Activated CD4-positive, CD25-positive, alpha-beta regulatory T cell (primary cell): ENCODE measurements at places on chromosomes 6 and 20.

GRCh38 chr6:82144852-82145340 lies 102.6 kb downstream of the IBTK start:
- no peak for DNase-seq

- peak; percentile 65 for DNase-seq
These were observed 36.4 kb downstream of the HFE start for GRCh38 chr6:26123675-26123946.

DNA sequence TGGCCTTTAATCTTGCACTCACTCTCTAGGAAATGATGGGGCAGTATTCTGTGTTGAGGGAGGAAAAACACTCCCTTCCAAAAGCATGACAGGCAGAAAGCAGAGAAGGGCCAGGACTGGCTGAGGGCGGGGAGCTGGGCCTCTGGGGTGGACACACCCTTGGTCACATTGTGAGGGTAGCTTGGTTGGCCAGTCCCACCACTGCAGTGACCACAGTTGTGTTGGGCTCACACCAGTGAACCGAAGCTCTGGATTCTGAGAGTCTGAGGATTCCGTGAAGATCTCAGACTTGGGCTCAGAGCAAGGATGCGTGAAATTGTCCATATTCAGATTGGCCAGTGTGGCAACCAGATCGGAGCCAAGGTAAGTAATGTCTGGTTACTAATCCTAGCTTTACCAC lies at the start of gene TUBB1:
Gene TUBB1 (plus strand): TSS at position 213 of the 400 bp plus-strand sequence. CDS start 94 bp downstream, at position 307.
- no peak for DNase-seq

GRCh38 chr6:114435985-114436384 lies 93.2 kb upstream of the HS3ST5 start:
- DNase-seq, result no peak

- DNase-seq, result no peak
These were observed 77.9 kb upstream of the CITED2 start for GRCh38 chr6:139452148-139452876.

GRCh38 chr6:6407071-6407741 lies 86.7 kb upstream of the F13A1 start:
- no peak for DNase-seq

- no peak for DNase-seq
These were observed 49.3 kb downstream of the RIN2 start for GRCh38 chr20:19807191-19807945.

DNA sequence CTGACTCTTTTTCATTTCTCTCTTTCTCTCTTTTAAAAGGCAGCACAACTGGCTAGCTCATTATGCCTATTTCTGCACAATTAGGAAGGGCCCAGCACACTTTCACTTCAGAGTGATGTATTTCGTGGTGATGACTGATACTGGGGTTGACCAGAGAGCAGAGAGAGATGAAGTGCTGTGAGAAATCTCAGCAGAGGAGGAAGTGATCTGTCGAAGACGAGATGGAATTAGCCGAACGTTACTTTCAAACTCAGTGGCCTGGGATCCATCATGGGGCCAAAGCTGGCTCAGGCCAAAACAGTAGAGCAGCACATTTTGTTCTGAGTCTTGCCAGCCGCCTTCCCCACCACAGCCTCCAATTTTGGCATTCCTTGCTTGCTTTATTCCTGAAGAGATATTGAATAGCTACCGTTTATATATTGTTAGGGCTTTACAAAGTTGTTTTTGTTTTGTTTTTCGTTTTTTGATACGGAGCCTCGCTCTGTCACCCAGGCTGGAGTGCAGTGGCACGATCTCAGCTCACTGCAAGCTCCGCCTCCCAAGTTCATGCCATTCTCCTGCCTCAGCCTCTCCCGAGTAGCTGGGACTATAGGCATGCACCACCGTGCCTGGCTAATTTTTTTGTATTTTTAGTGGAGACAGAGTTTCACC lies 213.2 kb upstream of the ECI2 start:
- no peak for DNase-seq

- no peak for DNase-seq
These were observed 68.9 kb downstream of the NCR2 start for GRCh38 chr6:41404182-41404845.

DNA sequence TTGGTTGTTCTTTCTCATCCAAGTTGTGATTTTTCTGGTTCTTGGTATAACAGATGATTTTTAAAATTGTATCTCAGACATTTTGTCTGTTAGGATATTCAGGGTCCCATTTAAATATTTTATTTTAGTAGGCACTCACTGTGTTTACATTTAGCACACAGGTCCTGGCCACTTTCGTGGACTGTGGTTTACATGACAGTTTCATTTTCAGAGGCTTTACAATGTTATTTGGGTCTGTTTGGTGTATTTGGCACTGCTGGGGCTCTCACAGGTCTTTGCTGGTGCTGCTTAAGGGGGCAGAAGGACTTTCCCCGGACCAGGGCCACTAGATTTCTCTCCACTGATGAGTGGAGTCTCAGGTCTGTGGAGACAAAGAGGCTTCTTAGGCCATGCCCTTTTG lies 75.5 kb upstream of the TGM3 start:
- DNase-seq, result no peak

DNA sequence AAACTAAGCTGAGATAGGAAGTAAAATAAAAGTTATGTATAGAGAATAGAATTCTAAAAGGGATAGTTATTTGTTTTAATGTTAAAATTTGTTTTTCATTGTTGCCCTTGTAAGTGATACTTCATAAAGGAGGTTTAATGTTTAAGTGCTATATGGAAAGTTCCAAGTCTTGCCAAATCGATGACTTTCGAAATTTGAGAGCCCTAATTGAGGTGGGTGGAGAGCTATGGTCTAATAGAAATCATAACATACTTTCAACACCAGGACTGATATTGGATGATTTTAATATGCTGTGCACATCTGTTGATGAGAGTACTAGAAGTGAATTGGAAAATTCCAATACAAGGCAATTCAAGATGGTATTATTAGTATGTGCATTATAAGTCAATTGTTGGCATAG lies 64.6 kb downstream of the RNF144B start:
- DNase-seq, result no peak

GRCh38 chr6:49205526-49205925 lies 257.5 kb downstream of the MMUT start:
- DNase-seq, result no peak

DNA sequence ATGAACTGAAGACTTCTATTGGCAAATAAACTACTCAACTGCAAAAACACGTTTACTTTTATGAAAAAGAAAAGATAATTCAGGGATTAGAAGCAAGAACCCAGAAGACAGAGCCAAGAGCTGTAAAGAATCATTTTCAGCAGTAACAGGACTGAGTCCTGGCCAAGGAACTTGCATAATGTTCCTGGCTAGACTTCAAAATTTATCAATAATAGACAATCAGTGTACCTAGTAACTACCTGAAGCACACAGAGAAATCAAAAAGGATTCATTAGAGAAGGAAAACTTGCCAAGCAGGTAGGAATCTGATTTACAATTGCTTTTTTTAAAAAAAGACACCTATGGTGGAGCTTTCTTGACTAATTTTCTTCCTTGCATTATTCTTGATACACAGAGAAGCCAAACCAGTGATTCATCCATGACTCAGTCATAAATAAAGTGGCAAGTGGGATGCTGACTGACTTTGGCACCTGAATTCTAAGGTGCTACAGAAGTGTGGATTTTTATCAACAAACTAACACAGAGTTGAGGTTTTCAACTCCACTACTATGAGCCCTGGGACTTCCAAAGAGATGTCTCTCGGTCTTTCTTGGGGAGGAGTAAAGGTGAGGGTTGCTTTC lies 281.3 kb downstream of the BMP7 start:
- no peak for DNase-seq

DNA sequence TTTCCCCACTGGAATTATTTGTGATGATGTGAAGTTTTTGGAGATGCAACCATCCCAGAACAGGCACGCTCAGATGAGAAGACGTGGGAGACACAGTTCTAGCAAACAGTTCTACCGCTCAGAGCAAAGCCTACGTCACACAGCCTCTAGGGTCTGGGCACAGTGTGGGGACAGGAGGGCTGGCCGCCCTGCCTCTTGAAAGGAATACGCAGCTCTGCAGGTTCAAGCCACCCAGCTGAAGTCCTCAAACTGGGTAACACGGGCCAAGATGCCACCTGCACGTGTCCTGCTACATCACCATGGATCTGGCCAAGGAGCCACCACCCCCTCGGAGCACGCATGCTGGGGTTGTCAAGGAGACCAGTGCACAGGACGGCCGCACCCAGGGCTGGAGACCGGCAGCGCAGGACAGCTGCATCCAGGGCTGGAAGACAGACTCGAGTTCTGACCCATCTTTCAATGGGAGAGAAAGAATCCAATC lies 75.0 kb downstream of the NOL4L start:
- no peak for DNase-seq

DNA sequence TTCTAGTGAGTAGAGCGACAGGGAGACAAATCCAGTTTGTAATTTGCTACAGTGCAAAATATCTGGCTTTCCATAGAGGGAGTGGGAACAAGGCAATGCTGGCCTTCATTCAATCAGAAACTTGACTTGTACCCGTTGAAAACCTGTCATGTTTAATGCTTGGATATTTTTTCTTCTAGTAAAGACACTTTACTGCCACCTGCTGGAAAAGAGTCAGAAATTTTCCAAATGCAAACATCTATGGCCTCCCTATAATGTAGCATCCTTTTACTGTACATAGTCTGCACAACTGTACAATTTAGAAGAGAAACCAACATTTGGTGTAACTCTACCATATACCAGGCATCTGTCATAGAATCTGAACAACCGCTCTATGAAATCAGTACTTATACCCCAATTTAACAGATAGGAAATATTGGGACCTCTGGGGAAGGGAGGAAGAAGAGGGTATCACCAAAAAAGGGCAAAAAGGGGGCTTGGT lies 16.7 kb upstream of the TBC1D20 start:
- no peak for DNase-seq

DNA sequence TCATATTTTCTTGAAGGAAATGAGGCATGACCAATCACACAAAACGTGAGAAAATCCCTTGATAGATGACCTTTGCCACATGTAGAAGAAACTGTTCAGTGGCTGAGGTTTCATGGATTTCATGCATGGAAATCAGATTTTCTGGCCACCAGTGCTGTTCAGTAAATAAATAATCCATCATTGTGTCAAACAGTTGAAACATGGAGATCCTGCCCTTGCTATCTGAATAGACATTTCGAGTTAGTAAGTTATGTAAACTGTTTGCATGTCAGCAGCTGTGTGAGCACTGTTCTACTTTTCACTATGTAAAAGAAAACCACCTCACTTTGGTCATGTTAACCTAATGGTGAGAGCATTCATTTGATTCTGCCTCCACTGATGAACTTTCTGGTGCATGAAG lies 793.9 kb upstream of the EPHA7 start:
- no peak for DNase-seq

GRCh38 chr20:63173552-63174191 lies 42.3 kb downstream of the YTHDF1 start:
- DNase-seq, result no peak

GRCh38 chr6:78525976-78526375 lies 341.4 kb upstream of the IRAK1BP1 start:
- no peak for DNase-seq

DNA sequence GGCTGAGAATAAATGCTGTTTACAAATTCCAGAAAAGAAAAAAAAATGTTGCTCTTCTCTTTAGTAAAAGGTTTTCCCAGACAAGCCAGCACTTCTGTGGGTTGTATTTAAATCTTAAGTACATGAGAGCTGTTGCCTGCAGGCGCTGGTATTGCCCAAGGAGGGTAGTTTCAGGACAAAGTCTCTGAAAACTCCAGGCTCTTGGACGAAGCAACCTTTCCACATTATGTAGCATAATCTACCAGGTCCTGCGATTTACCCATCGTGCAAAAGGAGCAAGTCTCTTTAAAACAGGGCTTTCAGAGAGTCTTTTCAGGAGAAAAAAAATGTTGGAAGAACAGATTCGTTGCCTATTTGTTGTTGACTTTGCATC lies 65.6 kb downstream of the PLG start:
- no peak for DNase-seq

DNA sequence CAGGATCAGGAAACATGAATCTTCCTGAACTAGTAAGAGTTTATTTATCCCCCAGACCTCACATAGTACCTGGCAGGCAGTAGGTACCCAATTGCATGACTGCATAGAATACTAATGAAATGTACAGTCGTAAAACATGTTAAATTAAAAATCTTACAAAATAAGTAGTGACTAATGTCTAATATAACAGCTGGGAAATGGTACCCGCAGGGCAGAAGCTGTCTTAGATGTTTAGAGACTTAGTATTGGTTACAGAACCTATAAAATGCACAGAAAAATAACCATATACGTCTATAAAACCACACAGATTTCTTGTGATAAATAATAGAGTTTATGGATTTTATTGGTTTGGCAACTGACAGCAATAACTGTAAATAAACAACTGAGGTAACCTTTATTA lies 139.1 kb upstream of the GMDS start:
- DNase-seq, result no peak

- no peak for DNase-seq
These were observed 40.5 kb downstream of the RREB1 start for GRCh38 chr6:7148100-7148822.

DNA sequence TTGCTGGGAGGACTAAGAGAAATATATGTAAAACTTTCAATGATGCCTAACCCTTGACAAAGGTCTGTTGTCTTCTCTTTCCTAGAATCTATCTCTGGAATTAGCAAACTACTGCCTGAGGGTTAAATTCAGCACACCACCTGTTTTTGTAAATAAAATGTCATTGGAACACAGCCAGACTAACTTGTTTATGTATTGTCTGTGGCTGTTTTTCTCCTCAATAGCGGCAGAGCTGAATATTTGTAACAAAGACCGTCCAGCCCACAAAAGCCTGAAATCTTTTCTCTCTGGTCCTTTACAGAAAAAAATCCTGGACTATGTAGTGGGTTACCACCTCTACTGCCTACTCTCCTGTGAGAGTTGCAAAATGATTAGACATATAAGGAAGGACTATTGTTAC lies 33.3 kb upstream of the SYNDIG1 start:
- no peak for DNase-seq

- DNase-seq, result no peak
These were observed 76.7 kb downstream of the PLEKHG1 start for GRCh38 chr6:150676344-150676743.

GRCh38 chr6:118400098-118400497 lies 148.0 kb upstream of the PLN start:
- DNase-seq, result no peak

- no peak for DNase-seq
These were observed 81.7 kb upstream of the TENT5A start for GRCh38 chr6:81834141-81834681.

GRCh38 chr6:129695373-129696027 lies 14.5 kb downstream of the ARHGAP18 start:
- DNase-seq, result no peak

GRCh38 chr6:156877126-156877863 lies 100.1 kb downstream of the ARID1B start:
- no peak for DNase-seq
